ENCODE measurements at places on chromosomes 4 and X.

- DNase-seq = no peak
Measured at GRCh38 chrX:133677123-133678063, 262.1 kb upstream of the GPC4 start.

- no peak for DNase-seq
Measured at GRCh38 chrX:110384490-110384889, 25.8 kb downstream of the RTL9 start.

DNA sequence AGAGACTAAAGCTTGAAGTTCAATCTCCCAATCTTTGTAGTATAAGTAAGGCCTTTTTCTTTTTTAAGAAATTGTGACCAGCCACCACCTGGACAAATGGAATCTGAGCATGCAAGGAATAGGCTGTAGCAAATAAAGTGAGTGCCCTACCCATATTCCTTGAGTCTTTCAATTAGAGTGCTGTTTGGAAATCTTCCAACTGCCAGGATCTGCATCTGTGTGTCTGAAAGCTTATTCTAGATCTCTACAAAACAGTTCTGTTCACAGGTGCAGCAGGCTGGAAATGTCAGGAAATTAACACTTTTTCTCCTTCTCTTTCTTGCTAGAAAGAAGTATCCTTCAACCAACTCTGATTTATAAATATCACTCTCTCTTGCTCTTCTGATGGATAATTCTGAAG lies 76.7 kb upstream of the NDST3 start:
- no peak for DNase-seq

GRCh38 chrX:15349046-15349445 lies 13.7 kb upstream of the PIGA start:
- DNase-seq = peak; percentile 63

DNA sequence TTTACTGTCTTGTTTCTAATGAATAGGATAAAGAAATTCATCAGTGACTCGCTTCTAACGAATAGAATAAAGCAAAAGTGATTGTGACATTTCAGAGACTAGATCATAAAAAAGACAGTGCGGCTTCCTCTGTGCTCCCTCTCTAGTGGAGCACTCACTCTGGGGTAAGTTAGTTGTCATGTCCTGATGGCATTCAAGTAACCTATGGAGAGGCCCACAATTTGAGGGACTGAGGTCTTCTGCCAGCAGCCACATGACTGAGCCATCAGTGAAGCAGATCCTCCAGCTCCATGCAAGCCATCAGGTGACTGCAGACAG lies 72.4 kb downstream of the YIPF6 start:
- DNase-seq = no peak

- no peak for DNase-seq
Measured at GRCh38 chr4:31068257-31069075, 348.3 kb downstream of the PCDH7 start.

GRCh38 chr4:21678711-21679110 lies 269.9 kb downstream of the KCNIP4 start:
- no peak for DNase-seq

- no peak for DNase-seq
Measured at GRCh38 chr4:141131723-141132071, 1.6 kb downstream of the RNF150 start.

DNA sequence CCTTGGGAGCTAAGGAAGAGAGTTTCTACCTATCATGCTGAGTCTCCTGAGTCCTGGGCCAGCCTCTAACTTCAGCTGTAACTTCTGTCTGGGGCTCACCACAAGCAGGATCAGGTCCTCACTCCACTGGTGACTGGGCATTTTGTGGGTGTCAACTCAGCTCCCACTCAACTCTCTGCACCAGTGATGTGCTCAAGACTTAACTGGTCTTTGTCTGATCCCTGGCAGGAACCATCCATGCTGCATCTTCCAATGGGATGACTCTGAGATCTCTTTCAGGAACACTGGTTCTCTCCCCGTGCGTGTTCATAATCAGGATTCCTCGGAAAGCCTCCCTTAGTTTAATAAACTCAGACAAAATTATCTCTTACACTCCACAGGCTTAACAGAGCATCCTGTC lies 82.3 kb downstream of the COMMD8 start:
- no peak for DNase-seq

- no peak for DNase-seq
Measured at GRCh38 chrX:15679246-15679645, 14.6 kb upstream of the CLTRN start.

GRCh38 chr4:78660559-78660958 lies 109.0 kb downstream of the ANXA3 start:
- no peak for DNase-seq

GRCh38 chr4:3612281-3612680 lies 80.1 kb upstream of the LRPAP1 start:
- no peak for DNase-seq

- DNase-seq = no peak
Measured at GRCh38 chr4:70356185-70356584, 4.4 kb upstream of the SMR3A start.

DNA sequence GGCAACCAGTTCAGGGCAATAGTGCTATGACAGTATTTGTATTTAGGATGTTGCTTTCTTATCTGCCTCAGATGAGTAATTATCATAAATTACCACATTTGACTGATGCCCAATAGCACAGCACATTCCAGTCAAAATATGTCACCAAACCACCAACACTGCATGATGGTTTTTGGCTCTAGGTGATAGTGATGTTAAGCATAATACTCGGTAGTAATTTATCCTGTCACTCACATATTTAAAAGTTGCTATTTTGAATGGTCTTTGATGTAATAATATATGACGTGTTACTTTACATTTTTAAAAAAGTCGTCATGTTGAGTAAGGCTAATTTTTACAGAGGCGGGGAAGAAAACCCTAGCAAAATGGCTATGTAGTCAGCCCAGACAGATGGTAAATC lies 42.5 kb downstream of the UNC5C start:
- DNase-seq = no peak

DNA sequence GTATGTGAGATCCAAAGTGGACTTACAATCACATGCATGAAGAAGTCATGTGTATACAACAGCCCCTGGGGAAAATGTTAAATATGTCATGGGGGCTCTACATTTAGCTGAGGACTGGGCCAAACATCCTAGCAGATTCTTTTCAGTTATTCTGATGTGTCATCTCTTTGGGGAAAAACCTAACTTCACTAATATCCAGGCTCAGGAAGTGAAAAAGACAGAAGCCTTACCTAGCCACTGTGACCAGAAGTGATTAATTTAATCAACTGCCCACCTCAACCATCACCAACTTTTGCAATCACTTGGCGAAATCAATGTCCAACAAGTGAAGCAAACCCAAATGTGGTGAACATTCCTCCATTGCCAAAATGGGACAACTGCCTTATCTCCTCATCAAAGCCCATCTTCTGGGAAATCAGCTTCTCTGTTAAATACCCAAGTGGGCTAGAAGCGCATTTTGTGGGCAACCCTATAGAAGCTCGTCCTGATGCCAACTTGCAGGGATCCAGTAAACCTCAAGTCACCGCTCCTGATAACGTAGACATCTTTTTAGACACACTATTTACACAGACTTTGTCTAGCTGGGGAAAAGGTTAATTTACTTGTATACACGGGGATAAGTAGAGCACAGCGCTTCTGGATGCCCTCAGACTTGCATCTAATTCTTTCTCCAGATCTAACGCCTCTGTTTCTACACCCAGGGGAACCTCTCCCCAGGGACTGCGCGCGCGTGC lies 1.4 kb upstream of the HHIP start:
- no peak for DNase-seq
